ENCODE measurements at places on chromosomes 2 and 18.

DNA sequence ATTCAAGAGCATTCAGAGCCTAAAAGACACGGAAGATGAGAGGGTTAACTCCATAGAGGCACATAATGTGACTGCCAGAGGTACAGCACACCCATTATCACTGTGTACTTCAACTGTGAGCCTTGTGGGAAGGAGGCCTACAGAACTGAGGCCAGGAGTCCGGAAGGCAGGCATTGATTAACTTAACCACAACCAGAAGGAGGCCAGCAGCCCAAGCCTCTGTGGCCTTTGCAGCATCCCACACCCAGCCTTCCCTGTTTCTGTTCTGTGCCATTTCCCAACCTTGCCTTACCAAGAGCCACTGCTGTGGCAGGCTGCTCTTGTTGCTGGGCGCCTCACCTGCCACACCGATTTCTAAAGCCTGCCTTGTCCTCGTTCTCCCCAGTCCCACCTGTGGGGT, 27.2 kb downstream of the SIGLEC15 start:
- DNase-seq: no peak

DNA sequence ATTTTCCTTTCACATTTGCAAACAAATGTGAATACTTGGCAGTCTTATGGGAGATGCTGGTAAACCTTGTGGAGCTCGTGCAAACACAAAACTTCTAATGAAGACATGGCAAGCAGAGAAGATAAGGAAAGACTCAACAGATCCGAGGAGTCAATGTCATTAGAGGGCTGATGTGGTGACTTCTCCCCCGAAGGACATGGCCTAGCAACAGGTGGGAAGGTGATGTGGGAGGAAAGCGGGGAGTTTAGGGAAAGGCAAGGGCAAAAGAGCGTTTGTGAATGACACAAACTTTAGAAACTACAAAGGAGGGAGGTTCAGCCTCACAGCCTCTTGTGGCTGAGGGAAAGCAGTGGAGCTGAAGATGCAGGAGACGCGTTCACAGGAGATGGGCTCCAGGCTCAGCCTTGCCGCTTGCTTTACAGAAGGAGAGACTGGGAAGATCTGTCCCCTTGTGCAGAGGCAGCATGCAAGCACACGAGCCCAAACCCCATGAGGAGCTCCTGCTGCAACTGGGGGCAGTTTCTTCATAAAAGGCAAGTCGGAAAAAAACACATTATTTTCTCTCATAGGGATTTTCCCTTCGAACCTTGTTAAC, 86.6 kb downstream of the SOWAHC start:
- no peak for DNase-seq

GRCh38 chr2:224948859-224949258, 93.4 kb downstream of the DOCK10 start:
- DNase-seq: no peak

- no peak for DNase-seq
Measured at GRCh38 chr2:182716650-182716979, 558 bp downstream of the DNAJC10 start.

DNA sequence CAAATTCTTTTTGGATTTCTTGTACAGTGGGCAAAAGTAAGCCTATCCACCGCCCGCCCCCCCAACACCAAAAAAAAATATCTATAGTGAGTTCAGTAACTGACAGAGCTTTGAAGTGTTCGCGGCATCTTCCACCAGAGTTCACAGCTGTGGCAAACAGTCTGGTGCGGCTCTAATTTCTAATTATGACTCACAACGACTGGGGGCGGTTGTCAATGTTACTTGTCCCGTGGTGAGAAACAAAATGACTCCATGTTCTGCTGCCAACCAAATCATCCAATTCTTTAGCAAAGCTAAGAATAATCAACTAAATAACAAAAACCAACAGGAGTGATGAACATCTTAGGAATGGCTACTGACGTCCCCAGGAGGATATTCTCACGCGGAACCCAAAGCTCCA, 392.5 kb upstream of the SALL3 start:
- no peak for DNase-seq
